ENCODE measurements at places on chromosomes 5 and 9.

DNA sequence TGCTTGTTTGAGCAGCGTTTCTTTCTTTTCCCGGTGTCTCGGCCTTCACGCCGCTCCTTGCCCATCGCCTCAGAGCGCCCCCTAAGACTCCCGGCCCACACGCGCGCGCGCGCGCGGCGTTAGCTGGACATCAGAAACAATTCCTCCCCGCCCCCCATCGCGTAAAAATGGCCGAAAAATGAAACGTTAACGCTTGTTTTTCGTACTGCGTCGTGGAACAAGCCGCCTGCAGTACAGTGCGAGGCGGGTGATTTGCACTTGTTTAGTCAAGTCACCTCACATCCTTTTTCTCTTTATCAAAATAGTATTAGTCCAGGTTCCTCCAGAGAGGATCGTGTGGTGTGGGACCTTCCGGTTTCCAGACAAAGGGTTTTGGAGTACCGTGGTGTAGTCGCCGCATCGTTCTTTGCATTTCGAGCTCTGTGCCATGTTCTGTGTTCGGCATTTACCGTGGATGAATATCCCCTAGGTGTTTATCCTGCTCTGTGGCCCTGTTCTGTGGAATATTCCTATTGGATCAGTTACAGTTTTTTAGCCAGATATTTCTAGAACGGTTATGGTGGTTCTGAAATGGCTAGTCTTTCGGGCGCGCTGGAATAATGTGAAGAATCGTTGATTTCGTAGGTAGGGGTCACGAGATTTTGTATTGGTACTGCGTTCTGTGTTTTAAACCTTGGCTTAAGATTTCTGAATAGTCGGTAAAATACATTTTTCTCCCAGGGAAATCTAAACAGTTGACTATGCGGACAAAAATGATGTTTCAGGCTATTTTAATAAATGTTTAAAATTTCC, 1.0 kb downstream of the MATR3 start:
- peak; percentile 56 for DNase-seq

DNA sequence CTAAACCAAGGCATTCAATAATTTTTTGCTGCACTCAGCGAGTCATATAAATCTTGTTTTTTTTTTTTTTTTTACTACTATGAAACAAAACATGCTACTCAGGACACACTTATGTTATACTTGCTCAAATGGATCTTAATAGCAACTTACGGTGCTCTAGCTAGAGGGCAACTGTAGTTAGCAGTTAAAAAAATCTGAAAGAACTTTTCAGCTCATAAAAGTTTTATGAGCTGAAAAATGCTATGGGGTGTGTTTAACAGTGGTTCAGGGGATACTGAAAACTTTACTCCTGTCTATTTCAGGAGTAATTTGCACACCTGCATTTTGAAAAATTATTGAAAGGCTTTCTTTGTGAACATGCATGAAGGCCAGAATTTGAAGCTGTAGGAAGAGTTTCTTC, 53.4 kb downstream of the VCAN start:
- DNase-seq, result no peak

GRCh38 chr5:106094204-106094607, 1576.5 kb downstream of the EFNA5 start:
- DNase-seq, result no peak

- DNase-seq, result no peak
These were observed 28.0 kb downstream of the NCS1 start for GRCh38 chr9:130200038-130200849.

GRCh38 chr9:109316207-109316640, 4.6 kb downstream of the EPB41L4B start:
- DNase-seq, result no peak

DNA sequence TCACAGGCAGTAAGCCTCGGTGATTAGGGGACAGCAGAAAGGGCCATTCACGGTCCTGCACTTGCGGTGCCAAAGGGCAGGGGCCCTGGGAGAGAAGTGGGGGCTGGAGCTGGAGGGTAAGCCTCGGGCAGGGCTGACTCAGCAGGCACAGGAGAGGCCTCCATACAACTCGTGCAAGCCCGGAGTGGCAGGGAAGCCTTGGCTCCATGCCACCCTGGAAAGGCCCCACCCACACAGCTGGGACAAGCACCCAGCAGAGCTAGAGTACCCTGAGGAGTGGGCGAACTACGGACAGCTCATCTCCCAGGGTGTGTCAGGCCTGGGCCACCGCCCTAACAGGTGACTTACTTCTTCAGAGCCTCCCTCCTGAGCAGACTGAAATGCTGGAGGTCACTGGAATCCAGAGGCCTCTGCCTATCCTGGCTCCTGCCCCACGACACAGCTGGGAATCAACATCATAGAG, 5.6 kb upstream of the CAMK2A start:
- no peak for DNase-seq
